NCI-H1092 treated with DMSO at 0.1 percent for 48 hours (cell line): ENCODE measurements at places on chromosomes 5 and 9.

DNA sequence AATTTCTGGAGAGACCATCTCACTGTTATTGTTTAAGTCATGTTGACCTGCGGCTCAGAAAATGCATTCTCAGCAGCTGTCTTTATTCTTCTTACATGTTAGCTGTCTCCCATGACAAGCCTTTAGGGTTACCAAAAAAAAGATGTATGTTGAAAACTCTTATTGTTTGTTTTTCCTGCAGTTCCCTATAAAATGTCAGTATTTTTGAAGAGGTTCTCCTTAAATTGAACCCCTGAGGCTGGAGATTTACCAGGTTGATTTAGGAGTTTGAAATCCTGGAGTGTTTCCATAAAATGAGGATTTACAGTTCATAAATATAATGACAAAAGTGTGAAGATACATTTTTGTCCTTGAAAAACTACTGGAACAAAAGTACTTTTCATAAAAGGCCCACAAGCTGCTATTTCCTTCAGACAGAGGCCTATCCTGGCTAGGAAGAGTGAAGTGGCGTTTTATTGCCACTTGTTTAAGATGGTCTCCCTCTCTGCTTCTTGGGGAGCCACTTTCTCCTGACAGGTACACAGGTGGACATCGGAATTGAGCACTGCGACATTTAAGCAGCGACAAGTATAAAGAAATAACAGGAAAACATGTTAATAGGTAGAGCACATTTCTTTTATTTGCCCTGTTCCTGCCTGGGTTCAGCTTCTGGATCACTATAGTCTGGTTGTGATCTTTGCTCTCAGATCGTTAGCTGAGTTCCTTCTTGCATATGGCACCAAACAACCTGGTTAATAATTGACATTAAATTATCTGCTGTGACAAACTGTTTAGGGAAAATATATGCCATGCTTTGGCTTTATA lies 344.8 kb upstream of the RPS23 start:
- no peak for DNase-seq

DNA sequence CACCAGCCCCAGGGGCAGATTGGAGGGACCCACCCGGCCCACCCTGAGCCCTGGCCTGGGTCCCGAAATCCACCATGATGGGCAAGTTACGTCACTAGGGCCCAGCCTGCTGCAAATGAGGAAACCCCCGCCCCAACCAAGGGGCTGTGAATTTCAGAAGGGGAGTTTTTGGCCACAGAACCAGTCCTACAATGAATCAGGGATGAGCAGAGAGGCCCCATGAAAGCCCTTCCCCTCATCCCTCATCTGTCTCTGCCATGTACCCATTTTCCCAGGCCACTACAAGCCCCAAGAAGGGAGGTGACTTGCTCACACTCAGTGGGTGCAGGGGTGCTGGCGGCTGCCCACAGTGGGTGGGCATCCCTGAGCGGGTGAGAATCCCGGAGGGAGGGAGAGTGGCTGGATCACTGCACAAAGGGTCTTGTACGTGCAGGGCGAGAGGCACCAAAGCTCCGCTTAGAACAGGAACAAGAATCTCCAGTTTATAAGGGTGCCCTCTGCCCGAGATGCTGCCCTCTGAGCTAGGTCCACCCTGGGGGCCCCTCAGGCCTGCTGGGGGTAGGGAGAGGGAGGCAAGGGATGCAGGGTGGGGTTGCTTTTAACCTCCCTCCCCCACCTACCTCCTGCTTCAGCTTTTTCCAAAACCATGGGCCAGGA lies 10.4 kb upstream of the TCF7 start:
- no peak for DNase-seq

DNA sequence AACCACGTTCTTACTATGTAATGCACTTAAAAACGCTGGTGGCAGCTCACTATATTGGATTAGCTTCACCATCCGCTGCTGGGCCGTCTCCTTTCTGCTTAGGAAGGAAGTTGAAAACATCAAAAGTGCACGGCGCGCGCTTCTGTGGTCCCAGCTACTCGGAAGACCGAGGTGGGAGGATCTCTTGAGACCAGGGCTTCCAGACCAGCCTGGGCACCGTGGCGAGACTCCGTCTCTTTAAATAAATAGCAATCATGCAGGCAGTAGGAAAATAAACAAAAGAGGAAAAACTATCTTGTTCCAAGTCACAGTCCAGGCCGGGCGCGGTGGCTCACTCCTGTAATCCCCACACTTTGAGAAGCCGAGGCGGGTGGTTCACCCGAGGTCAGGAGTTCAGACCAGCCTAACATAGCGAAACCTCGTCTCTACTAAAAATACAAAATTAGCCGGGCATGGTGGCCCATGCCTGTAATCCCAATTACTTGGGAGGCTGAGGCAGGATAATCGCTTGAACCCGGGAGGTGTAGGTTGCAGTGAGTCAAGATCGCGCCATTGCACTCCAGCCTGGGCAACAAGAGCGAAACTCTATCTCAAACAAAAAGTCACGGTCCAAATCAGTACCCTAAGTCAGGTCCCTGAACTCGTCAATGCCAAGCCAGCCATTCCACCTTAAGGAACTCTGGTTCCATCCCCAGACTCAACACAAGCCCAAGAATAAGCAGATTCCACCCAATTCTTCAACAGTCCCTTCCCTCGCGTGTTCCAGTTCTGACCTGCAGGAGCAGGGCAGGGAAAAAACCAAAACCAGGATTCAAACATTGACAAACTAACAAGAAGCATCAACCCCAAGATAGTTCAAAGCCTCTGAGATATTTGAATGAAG lies 1.0 kb upstream of the GOLGA1 start:
- DNase-seq: peak; percentile 64

- DNase-seq: no peak
Measured at GRCh38 chr5:141869040-141869439, 9.2 kb downstream of the PCDH1 start.

DNA sequence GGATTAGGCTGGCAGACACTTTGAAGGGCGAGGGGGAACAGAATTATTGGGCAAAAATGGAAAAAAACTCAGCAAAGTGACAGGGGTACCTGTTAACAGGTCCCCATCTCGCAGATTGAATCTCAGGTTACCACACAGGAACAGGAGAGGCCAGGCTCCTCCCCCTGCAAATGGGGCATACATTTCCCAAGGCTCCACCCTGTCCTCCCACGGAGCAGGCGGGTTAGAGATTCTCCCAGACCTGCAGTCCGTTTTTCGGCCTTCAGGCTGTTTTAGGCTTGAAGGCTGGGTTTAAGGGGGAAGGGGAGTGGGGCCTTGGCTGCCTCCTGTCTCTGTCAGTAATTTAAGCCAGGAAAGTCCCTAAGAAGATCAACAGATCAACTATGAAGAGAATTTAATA lies 42.7 kb downstream of the LRRC70 start:
- DNase-seq: no peak

- peak; percentile 72 for DNase-seq
Measured at GRCh38 chr9:15867988-15868387, 315.1 kb downstream of the CCDC171 start.

DNA sequence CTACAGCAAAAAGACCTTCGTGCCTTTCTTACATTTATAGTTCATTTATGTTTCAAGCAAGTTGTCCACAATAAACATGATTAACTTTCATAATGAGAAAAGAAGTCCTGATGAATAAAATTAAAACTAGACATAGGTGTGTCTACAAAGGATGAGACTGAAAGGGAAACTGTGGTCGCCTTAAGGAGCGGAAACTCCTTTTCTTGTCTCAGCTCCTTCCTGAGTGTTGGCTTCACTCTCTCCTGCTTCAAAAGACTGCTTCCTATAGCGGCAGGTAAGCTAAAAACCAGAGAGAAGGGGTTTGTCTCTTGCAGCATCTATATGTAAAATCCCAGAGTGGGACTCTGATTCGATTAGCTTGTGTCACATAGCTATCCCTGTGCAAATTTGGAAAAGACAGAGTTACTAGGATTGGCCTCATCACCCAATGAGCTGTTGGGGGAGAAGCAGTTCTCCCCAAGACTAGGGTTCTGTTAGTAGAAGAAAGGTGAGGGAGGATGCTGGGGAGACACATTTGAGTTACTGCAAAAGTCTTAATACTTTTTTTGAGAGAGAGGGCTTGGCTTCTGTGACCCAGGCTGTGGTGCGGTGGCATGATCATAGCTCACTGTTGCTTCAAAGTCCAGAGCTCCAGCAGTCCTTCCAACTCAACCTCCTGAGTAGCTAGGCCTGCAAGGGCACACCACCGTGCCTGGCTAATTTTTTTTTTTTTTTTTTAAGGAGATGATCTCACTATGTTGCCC lies 16.8 kb upstream of the CTSL start:
- no peak for DNase-seq

DNA sequence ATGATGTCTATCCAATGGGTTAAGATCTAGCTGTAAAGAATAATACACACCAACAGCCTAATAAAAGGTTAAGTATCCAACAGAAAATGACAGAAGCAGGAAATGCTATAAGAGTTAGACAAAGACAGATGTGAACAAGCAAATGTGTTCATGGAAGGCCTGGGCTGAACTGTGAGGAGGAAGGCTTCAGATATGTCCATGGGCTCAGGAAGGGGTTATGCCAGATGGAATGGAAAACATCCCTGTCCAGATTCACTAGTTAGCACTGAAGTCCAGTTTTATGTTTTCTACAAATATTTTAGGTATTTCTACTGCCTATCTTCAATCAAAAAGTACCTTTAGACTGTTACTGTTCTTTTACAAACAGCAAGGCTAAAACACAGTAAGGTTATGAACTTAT lies 27.1 kb downstream of the ERAP1 start:
- DNase-seq: no peak

DNA sequence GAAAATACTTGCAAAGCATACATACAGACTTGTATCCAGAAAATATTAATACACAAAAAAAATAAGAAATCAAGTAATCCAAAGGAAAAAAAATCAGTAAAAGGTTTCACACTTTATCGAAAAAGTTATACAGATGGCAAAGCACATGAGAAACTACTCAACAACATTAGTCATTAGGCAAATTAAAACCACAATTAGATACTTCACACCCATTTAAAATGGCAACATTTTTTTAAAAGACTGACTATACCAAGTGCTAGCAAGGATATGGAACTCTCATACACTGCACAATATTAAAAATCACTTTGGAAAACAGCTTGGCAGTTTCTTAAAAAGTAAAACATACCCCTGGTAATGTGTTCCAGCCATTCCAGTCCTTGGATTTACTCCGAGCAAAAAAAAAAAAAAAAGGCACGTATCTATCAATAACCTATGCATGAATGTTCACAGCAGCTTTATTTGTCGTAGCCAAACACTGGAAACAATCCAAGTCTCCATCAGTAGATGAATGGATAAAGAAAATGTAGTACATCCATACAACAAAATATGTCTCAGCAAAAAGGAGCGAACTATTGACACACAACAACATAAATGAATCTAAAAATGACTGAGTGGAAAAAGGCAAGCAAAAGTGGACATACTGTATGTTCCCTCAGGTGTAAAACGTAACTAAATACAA lies 66.0 kb downstream of the GNAQ start:
- peak; percentile 75 for DNase-seq

DNA sequence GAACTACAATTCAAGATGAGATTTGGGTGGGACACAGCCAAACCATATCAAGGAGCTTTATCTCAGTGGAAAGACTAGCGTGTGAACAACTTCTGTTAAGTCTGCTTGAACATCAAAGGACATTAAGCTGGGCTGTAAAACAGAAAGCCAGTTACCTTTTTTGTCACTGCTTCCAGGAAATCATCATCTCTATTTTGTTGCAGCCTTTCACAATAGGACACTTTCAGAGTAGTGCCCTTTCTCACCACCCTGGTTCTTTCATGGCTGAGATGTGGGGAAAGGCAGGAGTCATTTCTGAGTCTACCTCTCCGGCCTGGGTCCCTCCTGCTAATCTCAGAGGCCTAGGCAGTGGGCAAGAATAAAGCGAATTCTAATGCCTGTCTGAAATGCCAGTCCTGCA lies 96.2 kb upstream of the PPP1R2B start:
- no peak for DNase-seq

GRCh38 chr9:11577522-11577921 lies 964.7 kb upstream of the PTPRD start:
- peak; percentile 37 for DNase-seq

GRCh38 chr9:122332083-122332482 lies 38.7 kb upstream of the PTGS1 start:
- no peak for DNase-seq

DNA sequence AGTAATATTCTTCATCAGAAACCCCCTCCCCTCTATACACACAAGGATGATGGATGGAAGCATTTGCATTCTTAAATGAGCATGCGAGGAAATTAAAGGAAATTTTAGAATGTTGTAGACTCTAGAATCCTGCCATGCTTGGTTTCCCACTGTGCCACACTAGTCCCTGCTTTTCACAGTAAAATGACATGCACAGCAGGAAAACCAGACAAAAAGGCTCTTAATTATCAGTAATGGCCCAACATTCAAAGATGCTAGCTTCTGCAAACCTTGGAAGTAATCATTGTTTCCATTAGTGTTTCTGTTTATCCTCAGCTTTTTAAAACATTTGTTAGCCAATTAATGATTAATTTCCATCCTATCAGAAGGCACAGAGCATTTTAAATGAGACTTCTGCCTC lies 255.8 kb downstream of the SLCO4C1 start:
- no peak for DNase-seq

DNA sequence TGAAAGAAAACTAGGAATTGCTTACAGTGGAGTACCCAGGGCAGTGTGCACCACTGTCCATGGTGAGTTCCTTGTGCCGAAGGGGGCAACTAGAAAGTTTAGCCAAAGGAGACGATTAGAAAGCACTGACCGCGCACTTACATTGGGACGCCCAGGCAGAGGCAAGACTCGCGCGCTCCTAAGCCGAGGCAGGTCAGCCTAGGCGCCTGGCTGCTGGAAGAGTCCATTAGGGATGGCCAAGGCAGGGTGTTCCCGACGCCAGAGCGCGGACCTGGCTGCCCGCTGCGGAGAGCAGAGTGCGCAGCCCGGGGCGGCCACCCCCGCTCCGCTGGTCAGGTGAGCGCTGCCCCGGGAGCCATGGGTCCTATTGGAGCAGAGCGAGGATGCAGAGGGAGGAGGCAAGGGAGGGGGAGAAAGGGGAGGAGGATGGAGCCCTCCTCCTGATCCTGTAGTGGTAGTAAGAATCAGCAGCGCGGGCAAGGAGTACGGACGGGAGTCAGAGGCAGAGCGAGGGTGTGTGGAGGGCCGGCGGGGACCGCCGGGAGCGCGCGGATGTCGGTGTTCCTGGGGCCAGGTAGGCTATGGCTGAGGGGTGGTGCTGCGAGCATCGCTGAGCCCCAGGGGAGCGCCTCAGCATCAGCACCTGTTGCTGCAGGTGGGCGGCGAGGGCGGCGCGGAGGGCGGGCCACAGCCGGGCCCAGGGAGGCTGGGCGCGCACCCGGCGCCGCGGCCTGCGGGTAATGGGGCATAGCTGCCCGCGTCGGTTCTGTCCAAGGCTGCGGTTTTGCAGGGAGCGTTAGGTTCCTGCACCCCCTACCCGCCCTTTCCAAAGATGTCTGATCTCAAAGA lies at the start of gene ADGRV1:
TSS of gene ADGRV1 (plus strand) at position 454 of the 849 bp plus-strand sequence. CDS start at position 553, 99 bp downstream.
- DNase-seq: peak; percentile 95
